ENCODE measurements at places on chromosomes 7 and 10.

- DNase-seq = no peak
Observed at GRCh38 chr7:25891591-25891990, 260.4 kb upstream of the NFE2L3 start.

DNA sequence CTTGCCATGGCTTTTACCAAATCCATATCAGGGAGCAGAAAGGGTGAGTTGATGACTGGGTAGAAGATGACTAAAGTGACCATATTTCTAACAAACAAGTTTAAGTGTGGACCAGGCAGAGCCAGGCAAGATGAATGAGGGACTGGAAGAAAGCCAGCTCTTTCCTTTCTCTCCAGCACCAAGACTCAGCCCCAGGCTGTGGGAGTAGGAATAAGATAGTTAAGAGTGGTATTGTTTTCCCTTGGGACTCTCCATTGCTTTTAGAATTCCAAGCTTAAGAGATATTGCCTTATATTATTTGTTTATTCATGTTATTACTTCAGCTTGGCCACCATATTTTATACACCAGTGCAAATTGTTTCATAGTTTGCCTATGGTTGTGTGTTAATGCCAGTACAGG lies 28.8 kb upstream of the TSPAN33 start:
- no peak for DNase-seq

- no peak for DNase-seq
Observed at GRCh38 chr10:130929422-130930325, 381.8 kb downstream of the TCERG1L start.

DNA sequence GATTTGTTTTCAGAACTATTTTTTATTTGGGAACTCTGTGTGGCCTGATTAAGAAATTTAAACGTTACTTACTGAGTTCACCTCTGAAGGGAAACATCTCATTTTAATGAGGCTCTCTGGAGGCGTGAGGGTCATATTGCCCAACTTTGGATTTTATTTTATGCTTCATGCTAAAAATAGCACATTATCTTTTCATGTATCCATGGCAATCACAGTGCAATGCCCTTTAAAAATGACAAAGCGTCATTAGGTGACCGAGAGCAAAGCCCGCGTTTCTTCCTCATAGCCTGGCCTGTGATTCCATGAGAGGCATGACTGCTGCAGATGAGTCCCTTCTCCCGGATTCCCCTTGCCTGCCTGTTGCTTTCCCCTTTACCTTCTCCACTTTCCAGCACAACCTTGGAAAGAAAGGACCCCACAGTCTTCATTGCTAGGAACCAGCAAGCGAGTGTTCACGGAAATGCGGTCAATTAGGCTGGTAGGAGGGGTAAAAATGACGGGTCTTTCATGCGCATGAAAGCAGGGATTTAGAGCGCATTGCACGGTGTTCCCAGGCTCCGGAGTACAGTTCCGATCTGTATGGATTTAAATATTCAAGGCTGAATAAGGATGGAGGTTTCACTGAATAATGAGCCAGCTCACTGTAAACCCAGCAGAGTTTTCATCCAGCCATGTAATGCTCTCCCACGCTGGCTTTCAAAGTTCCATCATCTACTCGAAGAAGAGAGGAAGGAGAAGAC lies 98.2 kb upstream of the PITRM1 start:
- DNase-seq = no peak

DNA sequence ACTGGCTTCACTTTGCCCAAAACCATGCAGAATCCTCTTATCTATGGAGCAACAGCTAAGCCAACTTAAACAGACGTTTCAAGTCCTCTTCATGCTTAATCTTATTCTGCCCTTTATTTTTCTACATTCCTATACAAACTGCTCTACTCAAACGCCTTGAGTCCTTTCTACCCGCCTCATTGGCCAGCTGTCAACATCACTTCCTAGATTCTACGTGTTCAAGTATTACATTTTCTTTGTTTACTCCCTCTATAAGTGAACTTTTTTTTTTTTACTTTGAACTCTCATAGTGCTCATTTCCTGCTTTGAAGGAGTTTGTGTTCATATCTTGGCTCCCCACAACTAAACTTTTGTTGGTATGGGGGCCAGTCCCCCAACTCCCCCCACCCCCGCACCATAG lies 28.9 kb upstream of the SLC26A5 start:
- DNase-seq = no peak

GRCh38 chr10:90199093-90199492 lies 497.7 kb downstream of the KIF20B start:
- DNase-seq = no peak

- no peak for DNase-seq
Observed at GRCh38 chr10:51301644-51302043, 227.4 kb downstream of the PRKG1 start.

GRCh38 chr10:70561070-70561469 lies 41.5 kb downstream of the PRF1 start:
- DNase-seq = no peak

GRCh38 chr10:105037022-105037421 lies 395.9 kb downstream of the SORCS3 start:
- DNase-seq = no peak

- no peak for DNase-seq
Observed at GRCh38 chr10:79123547-79123963, 54.8 kb downstream of the ZMIZ1 start.

DNA sequence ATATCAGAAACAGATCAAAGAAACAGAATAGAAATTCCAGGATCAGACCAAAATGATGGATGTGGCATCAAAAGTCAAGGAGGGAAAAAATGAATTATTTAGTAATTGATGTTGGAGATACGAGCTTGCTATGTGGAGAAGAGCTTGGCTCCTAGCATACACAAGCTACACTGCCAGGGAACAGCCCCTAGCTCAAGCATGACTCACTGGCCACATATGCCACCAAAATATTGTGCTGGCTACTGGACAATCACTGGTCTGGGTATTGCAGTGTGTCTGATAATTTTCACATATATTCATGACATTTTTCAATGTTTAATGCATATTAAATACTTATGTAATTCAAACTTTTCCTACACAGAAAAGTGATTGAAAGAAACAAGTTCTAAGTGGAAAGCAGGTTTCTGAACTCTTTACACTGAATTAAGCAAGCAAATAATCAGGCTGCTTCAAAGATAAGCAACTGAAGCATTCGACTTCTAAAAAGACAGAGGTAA lies 59.3 kb downstream of the OAT start:
- DNase-seq = no peak

- no peak for DNase-seq
Observed at GRCh38 chr10:124301736-124302135, 117.0 kb downstream of the OAT start.

DNA sequence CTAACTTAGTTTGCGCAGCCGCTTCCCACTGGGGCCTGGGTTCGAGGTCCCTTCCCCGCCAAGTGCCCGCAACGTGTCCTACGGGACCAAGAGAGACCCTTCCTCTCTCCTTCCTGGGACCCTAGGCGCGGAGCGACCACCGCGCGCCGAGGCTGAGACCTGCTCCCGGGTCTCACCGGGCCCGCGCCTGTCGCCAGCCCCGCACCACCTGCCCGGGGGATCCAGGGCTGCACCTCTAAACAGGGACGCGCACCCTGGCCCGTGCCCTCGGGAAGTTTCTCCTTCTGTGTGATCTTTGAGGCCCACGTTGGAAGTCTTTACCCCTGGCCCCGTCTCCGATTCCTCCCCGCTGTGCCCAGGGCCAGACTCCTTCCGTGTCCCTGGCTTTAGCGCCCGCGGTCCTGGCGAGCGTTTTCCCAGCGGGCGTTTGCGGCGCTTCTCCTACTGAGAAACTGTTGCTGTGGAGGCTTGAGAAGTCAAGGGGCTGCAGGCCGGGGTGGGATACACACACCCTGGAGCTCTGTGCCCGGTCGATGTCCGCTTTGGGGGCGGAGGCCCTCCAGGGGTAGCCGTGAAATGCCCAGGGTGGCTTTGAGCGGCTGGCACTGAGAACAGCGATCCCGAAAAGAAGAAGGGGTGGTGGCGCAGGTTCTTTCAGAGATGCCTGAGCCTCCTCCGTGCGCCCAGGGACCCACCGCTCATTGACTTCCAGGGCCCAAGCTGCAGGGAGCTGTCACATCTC lies 575 bp downstream of the PLPP4 start:
- no peak for DNase-seq

- DNase-seq = no peak
Observed at GRCh38 chr10:122117475-122117874, 128.5 kb downstream of the TACC2 start.

DNA sequence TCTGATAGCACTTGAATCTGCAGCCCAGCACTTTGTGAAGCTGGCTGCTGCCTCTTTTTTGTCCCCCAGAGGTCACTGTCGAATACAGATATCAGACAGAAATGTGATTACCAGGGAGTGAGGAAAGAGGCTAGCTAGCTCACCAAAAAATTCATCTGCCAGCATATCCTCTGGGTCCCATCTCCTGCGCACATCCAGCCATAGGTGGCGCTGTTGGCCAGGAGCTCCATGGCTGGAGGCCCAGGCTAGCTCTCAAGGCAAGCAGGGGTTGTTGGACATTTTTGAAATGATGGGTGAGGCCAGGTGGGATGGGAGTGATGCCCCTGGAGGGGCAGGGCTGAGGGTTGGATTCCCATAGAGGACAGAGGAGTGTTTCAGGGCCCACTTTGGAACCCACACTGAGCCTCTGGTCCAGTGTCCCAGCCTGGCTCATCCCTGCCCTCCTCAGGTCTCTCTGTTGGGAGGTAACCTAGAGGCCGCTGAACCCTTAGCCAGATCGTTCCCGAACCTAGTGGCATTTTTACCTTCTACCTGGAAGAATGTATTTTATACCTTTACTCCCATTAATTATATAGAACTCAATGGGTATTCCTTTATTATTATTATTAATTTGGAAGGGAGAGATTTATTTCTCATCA lies 14.8 kb downstream of the DPCD start:
- no peak for DNase-seq

DNA sequence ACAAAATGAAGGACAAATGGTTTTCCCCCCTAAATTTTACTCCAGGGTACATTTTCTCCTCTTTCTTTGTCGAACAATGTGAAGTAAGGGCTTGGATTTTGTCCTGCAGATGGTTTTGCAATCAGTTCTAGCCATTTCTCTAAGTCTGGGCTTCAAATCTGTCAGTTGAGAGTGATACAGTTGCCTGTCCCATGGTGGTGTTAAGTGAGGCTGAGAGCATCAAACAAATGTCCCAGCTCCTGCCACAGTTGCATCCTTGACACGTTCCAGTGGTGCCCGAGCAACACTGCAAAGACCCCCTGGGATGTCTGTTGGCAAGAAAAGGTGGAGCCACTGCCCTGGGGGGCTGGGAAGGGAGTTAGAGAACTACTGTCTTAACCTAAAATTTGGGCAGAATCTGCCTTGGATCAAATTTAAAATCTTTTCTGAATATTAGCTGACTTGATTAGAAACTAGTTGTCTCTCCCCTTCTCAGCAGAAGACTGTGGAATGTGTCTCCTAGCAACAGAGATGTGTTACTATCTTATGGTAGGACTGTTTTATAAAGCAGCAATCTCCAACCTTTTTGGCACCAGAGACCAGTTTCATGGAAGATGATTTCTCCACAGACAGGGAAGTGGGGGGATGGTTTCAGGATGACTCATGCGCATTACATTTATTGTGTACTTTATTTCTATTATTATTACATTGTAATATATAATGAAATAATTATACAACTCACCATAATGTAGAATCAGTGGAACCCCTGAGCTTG lies 102.0 kb upstream of the STEAP1B start:
- no peak for DNase-seq

DNA sequence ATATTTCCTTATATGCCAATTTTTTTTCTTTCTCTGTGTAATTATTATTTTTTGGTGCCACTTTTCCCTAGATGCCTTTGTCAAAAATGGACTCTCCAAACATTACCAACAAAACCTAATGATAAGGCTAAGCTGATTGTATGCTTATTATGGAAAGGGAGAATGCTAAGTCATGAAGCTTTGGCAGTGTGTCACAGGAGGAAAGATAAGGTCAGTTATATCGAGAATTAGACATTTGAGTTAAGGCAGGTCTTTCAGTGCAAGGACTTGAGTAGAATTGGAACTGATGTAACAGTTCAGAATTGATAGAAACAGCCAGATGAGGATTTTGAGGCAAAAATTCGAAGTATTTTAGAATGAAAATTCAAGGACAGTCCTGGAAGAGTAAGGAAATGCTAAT lies 16.8 kb upstream of the MALRD1 start:
- DNase-seq = no peak

DNA sequence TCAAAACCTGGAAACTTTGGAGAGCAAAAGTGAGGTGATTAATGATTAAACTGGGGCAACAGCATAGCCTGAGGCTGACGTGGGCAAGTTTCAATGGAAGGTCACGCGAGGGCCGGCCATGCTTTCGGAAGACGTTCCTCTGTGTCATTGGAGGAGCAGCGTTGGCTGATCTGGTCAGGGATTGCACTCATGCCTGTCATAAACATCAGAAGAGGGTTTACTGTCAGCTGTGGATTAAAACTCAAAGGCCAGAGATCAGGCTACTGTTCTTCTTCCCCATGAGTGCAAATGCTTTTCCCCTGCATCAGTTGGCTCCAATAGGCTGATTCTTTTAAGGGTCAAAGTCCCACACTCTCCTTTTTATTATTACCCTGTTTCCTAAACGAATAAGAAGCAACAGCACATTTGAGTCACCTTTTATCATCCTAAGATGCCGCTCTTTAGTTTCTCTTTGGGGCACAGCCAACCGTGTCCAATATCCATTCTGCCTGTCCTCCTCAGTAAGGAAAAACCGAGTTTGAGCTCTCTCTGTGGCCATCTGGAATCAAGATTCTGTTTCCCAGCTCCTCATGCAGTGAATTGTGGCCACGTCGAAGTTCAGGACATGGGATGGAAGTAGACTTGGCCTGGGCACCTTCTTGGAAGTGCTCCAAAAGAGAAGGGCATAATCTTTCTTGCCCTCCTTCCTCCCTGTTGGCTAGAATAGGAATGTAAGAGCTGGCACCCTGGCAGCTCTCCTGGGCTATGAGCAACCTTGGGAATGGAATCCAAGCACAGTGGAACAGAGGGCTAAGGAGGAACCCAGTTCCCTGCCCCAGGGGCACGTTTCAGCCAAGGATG lies 62.5 kb upstream of the INSIG1 start:
- no peak for DNase-seq

DNA sequence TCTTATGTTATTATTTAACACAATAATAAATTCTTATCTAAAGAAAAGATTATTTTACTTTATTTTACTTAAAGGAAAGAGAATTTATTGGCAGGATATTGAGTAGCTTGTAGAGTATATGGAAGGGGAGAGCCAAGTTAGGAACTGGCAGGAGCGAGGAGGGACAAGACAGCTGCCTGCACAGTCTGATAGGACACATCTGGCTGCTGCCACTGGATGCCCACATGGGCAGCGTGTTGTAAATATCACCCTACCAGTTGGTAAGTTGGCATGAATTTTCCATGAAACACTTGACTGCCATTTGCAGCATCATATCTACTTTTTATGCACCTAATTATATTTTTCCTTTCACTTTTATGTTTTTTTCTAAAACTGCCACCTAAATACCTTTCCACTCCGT lies 19.6 kb downstream of the SRI start:
- DNase-seq = no peak

GRCh38 chr7:138964624-138965436 lies 16.4 kb downstream of the KIAA1549 start:
- DNase-seq = no peak

GRCh38 chr10:101968286-101968939 lies 87.6 kb downstream of the ARMH3 start:
- no peak for DNase-seq

Data from activated CD8-positive, alpha-beta memory T cell treated with anti-CD3 and anti-CD28 coated beads for 1 hour (primary cell).